ENCODE measurements at places on chromosomes 2 and 18.

DNA sequence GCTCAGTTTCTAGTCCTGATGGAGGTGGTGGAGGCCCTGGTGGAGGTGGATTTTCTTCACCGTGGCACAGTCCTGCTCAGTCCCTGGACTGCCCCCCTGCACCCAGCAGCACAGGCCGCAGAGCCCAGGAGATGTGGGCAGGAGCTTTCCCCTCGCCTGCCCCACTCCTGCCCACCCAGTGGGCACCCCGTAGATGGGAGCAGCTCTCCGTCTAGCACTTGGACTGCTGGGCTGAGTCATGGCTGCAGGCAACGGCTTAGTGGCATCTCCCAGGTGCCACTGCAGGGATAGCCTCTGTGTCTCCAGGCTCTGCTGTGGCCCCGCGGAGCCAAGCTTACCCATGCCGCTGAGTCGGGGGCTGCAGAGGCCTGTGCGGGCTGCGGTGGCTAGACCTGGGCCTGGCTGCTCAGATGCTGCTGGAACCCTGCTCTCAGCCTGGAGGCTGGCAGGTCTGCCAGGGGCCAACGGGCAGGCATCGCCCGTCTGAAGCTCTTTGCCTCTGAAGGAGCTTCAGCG, 92.3 kb upstream of the CTDP1 start:
- H3K4me3 ChIP-seq: no peak overlapping the region
- no peaks in the 10 kb centered on the region for H3K36me3 ChIP-seq
- no peak overlapping the region for H3K27ac ChIP-seq
- H3K27me3 ChIP-seq: no peaks in the 10 kb centered on the region
- DNase-seq: no peak
- H3K4me1 ChIP-seq: no peaks in the 10 kb centered on the region

DNA sequence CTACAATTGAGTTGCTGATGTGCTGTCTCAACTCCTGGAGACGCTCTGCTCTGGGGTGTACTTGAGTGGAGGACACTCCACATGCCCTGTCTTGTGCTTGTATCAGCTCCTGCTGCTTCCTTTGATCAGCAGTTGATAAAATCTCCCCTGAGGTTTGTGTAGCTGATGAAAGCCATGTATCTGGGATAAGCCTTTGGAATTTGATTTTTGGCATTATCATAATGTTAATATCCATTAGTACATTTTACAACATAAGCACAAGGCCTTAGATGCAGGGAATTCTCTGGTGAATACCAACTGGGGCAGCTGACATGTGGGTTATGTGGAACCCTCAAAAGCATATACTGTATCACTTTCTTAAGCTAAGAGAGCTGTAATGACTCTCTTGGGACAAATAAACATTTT, 222.7 kb upstream of the ITGA4 start:
- no peak for DNase-seq
- no peak overlapping the region for H3K4me3 ChIP-seq
- H3K4me1 ChIP-seq: no peaks in the 10 kb centered on the region
- H3K27ac ChIP-seq: no peak overlapping the region
- no peaks in the 10 kb centered on the region for H3K36me3 ChIP-seq

DNA sequence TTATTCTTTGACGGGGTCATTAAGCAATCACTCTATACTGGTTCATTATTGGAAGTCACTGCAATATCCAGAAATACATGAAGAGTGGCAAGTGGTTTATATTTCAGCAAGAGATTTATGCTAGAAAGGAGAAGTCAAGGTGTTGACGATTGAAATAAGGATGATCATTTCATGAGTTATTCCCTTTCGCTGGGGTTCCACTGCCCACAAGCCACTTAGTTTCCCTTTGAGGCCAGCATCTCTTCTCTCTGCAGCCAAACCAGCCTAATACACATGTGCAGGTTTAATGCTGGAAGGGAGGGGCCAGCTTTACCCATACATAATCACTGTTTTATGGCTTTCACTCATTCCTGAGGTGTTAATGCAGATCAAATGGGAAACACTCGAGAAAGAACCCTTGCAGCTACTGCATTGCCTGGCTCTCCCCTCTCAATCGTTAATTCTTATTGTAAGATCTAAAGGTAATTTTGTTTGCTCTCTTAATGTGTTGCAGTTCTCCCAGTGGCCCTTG, 108.4 kb downstream of the MEIS1 start:
- no peak overlapping the region for H3K27ac ChIP-seq
- no peaks in the 10 kb centered on the region for H3K4me1 ChIP-seq
- H3K4me3 ChIP-seq: no peak overlapping the region
- H3K36me3 ChIP-seq: no peaks in the 10 kb centered on the region
- DNase-seq: no peak

- no peaks in the 10 kb centered on the region for H3K4me1 ChIP-seq
- H3K27me3 ChIP-seq: no peaks in the 10 kb centered on the region
- H3K4me3 ChIP-seq: no peak overlapping the region
- no peaks in the 10 kb centered on the region for H3K36me3 ChIP-seq
Observed at GRCh38 chr2:61771904-61772845, 81.7 kb downstream of the FAM161A start.

- H3K27me3 ChIP-seq: no peaks in the 10 kb centered on the region
- H3K4me1 ChIP-seq: no peaks in the 10 kb centered on the region
- H3K27ac ChIP-seq: no peak overlapping the region
- no peak for DNase-seq
- H3K4me3 ChIP-seq: no peak overlapping the region
Observed at GRCh38 chr2:88930659-88931058, 239.2 kb downstream of the RPIA start.

DNA sequence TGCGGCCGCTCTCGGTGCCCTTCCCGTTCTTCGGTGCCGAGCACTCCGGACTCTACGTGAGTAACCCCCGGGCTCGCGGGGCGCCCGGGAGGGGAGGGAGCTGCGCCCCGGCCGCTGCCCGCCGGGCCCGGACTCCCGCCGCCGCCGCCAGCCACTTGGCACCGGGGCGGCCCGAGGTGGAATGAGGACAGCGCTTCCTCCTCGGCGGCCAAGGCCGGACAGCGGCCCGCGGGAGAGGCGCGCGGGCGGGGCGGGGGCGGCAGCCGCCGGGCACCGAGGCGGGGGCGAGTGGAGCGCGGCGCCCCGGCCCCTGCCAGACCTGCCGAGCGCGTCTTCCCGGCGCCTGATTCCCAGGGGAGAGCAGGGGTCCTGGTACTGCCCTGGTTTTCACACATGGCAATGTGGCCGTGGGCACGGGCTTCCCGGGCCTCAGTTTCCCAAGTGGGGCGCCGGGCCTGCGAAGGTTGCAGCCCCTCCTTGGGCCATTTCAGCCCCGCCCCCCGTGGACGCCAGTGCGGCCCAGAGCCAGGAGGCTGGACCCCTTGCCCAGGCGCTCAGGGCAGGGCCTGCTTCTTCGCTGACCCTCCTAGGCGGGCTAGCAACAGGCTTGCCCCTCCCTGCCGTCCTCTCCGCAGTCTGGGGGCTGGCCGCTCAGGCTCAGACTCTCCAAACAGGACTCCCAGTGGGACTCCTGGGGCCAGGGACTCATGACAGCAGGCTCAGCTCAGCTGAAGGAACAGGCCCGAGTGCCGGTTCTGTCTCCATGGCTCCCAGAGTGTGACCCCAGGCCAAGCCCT, 775 bp downstream of the SNED1 start:
- H3K4me3 ChIP-seq: no peak overlapping the region
- no peak for DNase-seq
- no peaks in the 10 kb centered on the region for H3K27me3 ChIP-seq
- H3K36me3 ChIP-seq: no peaks in the 10 kb centered on the region

DNA sequence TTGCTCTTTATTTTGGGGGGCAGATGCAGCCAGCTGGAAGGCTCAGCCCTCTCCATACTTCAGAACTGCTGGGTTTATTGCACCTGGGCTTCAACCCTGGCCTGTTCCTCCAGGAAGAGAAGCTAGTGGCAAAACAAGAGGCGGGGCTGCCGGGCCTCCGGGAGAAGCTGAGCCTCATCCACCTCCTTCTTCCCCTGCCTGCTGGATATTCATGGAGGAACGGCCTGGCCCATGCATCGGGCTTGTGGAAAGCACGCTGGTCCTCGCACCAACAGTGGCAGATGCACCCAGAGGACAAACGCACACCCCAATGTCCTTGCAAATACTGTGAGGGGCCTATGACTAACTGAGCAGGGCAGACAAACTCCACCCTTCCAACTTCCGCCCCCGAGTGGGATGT, 30.6 kb downstream of the FAM178B start:
- DNase-seq: no peak
- H3K27ac ChIP-seq: no peak overlapping the region
- no peak overlapping the region for H3K4me3 ChIP-seq
- H3K4me1 ChIP-seq: peaks cover 29% of the 10 kb centered on the region

GRCh38 chr2:85978883-85979780, 90.3 kb upstream of the ST3GAL5 start:
- no peaks in the 10 kb centered on the region for H3K27me3 ChIP-seq
- H3K4me1 ChIP-seq: no peaks in the 10 kb centered on the region
- H3K4me3 ChIP-seq: no peak overlapping the region
- H3K36me3 ChIP-seq: no peaks in the 10 kb centered on the region
- no peak overlapping the region for H3K27ac ChIP-seq

Measured in CD8-positive, alpha-beta memory T cell (primary cell).